ENCODE measurements at places on chromosomes 1 and 21.

- no peak for DNase-seq
Measured at GRCh38 chr1:160125746-160126145, 10.2 kb downstream of the ATP1A2 start.

GRCh38 chr1:234734869-234735268 lies 124.9 kb upstream of the IRF2BP2 start:
- DNase-seq, result no peak

DNA sequence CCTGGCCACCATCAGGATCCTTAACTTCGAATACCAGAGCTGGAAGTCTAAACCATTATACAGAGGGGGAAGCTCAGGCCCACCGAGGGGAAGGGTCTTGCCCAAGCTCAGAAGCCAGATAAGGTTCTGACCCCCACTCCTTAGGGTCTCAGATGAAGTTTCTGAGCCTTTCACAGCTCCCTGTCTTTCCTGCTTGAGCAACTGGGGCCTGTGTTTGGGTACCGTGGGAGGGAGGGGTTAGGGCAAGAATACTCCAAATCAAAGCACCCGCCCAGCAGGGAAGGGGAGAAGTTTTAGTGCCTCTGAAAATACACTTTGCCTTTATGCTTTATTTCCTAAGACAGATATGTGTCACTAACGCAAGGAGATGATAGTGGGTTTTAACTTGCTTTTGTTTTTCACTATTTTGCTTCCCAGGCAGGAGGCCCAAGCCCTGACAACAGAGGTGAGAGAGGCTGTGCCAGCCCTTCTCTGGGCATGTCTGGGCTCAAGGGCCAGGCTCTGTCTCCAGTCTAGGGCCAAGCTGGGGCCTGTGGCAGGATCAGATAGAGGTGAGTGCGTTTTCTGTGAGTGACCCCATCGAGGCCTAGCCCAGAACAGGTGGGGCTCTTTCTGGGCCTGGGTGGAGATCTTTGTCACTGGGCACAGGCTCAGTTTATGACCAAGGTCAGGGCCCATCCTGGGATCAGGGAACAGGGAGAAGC lies 20.5 kb upstream of the TENT5B start:
- DNase-seq, result no peak

- peak; percentile 80 for DNase-seq
Measured at GRCh38 chr1:43991476-43992231, at the start of gene CCDC24. Gene CCDC24, plus strand, starts transcription at chr1:43991599. Its CDS starts 280 bp downstream, at chr1:43991879.

DNA sequence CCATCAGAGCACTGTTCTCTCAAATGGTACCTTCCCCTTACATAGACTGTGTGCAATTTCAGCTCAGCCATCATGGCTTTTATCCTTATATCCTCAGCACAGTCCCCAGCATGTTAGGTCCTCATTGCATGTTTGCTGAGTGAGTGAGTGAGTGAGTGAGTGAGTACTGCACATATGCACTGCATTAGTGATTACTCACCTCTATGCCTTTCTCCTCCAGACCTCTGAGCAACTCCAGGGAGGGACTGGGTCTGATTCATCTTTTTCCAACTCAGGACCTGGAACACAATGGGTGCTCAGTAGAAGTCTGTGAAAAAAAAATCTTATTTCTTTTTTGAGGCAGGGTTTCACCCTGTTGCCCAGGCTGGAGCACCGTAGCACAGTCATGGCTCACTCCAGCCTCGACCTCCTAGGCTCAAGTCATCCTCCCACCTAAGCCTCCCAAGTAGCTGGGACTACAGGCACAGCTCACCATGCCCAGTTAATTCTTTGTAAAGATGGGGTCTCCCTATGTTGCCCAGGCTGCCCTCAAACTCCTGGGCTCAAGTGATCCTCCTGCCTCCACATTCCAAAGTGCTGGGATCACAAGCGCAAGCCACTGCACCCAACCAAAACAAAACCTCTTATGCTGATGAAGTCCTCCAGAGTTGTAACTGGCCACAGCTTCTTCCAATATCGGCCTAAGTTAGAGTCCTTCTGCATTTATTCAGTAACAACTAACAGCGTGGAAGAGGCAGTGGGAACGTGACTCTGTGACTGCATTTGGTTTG lies 23.7 kb downstream of the RNU5D-1 start:
- DNase-seq, result no peak

- no peak for DNase-seq
Measured at GRCh38 chr1:183480971-183481441, 8.7 kb downstream of the SMG7 start.

DNA sequence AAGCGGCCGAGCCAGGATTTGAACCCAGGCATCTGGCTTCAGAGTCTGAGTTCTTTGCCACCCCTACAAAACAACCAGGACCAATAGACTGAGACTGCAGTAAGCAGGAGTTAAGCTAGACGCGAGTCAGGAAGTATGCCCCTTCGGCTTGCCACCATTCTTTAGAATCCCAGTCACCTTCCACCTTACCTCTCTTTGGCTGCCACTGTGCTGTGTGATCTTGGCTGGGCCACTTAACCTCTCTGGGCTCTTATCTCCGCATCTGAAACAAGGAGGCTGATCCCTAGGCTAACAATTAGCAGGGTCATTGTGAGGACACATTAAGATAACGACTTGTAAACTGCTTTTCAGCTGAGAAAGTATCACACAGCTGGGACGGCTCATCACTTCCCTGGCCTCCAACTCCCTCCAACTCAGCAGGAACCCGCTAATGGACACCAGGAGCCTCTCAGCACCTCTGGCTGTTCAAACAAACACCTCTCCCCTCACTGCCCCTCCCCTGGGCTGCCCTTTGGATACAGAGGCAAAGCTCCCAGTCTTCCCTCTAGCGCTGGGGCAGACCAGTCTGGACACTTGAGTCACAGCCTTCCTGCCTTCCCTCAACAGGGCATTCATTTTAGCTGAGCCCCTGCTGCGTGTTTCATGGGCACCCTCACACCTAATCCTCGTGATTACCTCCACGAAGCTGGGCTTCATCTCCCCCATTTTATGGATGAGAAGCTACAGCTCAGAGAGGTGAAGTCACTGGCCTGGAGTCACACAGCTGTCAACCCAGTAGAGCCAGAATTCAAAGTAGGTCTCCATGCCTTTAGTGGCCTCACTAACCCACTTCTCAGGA lies 83.2 kb downstream of the CAMK2N1 start:
- DNase-seq, result no peak

DNA sequence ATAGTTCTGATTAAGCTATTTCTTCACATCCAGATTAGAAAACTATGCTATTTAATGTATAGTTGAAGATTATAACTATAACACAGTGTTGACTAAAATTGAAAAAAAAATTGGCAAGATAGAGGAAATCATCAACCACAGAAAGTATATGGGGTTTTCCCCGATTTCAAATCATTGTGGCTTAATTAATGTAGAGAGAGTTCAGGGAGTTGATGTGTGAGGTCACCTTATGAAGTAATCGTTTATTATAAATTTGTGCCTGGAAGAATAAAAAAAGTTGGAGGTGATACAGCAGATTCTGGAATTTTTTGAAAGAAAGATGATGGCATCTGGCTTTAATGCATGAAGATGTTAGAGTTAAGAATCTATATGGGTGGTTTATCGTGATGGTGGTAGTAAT lies 84.3 kb downstream of the PTGS2 start:
- no peak for DNase-seq

DNA sequence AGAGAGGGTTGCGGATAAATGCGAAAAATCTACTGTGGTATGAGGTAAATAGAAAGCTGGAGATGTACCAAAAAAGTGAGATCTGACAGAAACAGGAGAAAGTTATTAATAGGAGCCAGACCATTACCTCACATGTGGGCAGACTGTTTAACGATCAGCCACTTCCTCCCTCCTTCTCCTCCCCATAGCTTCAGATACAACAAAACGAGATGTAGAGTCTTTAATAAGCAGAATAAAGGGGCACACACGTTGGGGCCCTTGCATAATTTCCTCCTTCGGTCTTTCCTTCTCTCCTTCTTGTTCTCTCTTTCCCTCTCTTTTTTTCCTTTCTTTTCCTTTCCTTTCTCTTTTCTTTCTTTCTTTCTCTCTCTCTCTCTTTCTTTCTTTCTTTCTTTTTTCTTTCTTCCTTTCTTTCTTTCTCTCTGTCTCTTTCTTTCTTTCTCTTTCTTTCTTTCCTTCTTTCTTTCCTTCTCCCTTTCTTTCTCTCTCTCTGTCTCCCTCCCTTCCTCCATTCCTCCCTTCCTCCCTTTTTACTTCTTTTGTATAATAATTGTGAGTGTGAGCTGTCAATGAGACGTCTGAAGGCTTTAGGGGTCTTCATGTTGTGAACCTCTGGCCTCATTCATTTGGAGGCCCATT lies 242.1 kb downstream of the GRIK1 start:
- no peak for DNase-seq

- no peak for DNase-seq
Measured at GRCh38 chr1:203934651-203935050, 73.3 kb downstream of the SNRPE start.

DNA sequence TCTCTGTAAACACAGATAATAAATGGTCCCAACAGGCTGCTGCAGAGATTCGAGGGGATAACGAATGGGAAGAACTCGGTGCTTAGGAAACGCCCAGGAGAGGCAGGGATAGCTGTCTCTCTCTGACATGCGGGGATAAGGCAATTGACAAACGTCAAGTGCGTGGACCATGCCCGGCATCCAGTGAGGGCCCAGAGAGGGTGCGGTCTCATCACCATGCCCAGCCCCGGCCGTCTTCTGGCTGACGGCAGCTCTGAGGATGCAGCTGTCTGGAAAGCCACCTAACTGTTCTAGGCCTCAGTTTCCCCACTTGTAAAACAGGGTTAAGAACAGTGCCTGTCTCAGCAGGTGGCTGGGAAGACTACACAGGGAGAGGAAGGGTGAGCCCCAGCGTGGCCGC lies 48.1 kb downstream of the ACOT7 start:
- no peak for DNase-seq

GRCh38 chr1:175356727-175357126 lies 164.2 kb upstream of the KIAA0040 start:
- DNase-seq, result no peak

GRCh38 chr1:113170519-113170918 lies 97.5 kb downstream of the LRIG2 start:
- DNase-seq, result no peak

GRCh38 chr1:40612345-40612831 lies 53.1 kb downstream of the RIMS3 start:
- peak; percentile 82 for DNase-seq

DNA sequence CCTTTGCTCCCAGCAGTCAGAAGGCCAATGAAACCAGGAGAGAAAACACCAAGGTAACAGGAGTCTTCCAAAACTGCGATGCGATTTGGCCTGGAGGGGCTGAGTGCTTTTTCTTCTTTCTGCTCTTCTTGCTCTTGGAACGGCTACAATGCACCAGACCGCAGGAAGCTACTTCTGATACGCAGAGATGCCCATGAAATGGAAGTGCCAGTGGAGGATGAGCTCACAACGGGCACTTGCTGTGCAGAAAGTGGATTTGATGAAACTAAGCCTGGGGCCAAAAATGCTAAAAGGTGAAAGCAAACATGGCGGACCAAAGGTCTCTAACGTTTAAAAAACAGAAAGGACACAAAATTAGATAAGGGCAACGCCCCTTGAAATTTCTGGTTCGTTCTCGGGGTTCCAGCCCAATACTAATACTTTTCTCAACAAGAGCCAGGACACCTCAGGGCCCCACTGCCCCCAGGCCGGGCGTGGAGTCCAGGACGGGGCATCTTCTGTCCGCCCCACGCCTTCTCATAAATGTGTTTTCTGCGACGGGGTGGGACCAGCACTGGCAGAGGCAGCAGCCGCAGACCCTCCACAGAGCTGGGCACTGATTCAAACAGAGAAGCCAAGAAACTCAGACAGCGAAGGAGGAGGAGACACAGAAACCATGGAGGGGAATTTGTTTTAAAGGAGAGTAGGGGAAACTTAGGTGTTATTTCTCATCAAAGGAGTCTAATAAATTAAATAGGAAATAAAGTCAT lies 101.3 kb downstream of the CRYAA start:
- DNase-seq, result no peak

GRCh38 chr21:38561205-38561604 lies 62.9 kb upstream of the ERG start:
- DNase-seq, result no peak

GRCh38 chr21:16084776-16085364 lies 355.1 kb downstream of the USP25 start:
- DNase-seq, result no peak

GRCh38 chr1:233025567-233025966 lies 75.2 kb downstream of the NTPCR start:
- no peak for DNase-seq

DNA sequence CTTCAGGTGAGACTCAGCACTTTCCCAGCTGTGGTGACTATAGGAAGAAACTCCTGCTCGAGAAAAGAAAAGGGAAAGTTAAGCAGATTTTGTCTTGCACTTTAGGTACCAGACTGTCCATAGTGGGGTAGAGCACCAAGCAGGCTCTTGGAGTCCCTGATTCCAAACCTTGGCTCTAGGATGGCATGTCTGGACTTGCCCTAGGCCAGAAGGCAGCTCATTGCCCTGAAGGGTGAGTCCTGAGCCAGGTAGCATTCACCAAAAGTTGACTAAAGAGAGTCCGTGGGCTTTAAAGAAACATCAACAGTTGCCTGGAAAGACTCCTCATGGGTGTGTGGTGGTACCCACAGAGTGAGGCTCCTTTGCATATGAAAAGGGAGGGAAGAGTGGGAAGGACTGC lies 145.2 kb upstream of the SNX7 start:
- no peak for DNase-seq

- DNase-seq, result no peak
Measured at GRCh38 chr1:90728502-90729287, 11.6 kb upstream of the BARHL2 start.

DNA sequence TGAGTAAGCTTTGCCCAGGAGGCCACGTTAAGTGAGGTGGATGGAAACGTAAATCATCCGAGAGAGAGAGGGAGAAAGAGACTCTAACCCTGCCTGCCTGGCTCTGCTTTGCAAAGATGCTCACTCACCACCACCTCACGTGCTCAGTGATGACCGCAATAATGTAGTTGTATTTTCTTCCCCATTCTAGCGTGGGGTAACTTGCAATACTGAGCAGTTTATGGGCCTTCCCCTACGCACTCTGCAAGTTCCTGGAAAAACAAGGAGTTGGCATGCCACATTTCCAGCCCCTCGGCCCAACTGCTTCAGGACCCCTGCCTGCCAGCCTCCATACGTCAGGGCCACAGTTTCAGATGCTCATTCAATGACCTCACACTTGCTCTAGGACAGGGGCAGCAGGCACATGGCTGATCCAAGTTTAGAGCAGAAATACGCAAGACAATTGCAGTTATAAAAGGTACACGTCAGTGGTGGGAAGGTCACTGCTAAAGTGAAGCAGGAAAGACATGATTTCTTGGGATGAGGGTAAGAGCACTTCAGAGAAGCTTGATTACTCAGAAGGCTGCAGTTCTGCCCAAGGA lies 112.5 kb upstream of the RAB4A start:
- no peak for DNase-seq

GRCh38 chr1:60994369-60994768 lies 88.0 kb upstream of the NFIA start:
- DNase-seq, result no peak

DNA sequence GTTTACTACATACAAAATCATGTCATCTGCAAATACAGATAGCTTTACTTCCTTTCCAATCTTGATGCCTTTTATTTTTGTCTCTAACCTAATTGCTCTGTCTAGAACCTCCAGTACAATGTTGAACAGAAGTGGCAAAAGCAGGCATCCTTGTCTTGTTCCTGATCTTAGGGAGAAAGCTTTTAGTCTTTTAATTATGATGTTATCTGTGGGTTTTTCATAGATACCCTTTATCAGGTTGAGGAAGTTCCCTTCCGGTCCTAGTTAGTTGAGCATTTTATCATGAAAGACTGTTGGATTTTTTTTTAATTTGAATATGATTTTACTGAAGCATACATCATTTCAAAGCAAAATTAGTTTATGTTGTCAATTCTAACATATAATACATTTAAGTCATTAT lies 45.7 kb upstream of the DISC1 start:
- no peak for DNase-seq

- no peak for DNase-seq
Measured at GRCh38 chr1:13749543-13750341, 49.8 kb downstream of the PRDM2 start.
